Ureter (tissue), 1 donor: ENCODE measurements at places on chromosomes 11 and 22. TPM values are rescaled to one million over a fixed set of nuclear protein-coding genes. Genes with fewer than 3 reads are reported as not detected.

- peak; percentile 91 for DNase-seq
These were observed at the start of the genes HPS4 and SRRD for GRCh38 chr22:26483439-26484359. Gene HPS4, minus strand, starts transcription at chr22:26483783. Its CDS starts 2,021 bp downstream, at chr22:26481762. Gene SRRD, plus strand, starts transcription at chr22:26483877. Its CDS starts 14 bp downstream, at chr22:26483891.

- no peak for DNase-seq
These were observed 25.2 kb downstream of the EXPH5 start for GRCh38 chr11:108568195-108568858.

- DNase-seq = no peak
These were observed 355.6 kb downstream of the METTL15 start for GRCh38 chr11:28463826-28464225.

DNA sequence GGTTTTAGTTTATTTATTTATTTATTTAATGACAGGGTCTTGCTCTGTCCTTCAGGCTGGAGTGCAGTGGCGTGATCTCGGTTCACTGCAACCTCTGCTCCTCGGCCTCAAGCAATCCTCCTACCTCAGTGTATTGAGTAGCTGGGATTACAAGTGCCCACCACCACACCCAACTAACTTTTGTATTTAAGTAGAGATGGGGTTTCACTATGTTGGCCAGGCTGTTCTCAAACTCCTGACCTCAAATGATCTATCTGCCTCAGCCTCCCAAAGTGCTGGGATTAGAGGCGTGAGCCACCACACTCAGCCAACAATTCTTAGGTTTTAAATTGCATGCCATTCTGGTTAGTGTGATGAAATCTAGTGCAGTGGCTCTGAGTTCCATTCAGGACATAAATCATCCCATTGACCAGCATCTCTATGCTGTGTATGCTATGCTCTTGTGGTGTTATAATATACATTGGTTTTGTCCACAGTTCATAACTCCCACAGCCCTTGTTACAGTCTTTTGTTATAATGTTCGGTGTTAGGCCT is 28.5 kb downstream of the ZNF280B start:
- no peak for DNase-seq

GRCh38 chr11:1845561-1846452 is 7.0 kb downstream of the TNNI2 start:
- no peak for DNase-seq

- DNase-seq = no peak
These were observed 84.6 kb upstream of the PARVA start for GRCh38 chr11:12292766-12293165.

GRCh38 chr11:45754261-45754709 is 50.7 kb upstream of the SLC35C1 start:
- no peak for DNase-seq

SAA1 gene
- 5.5 TPM for total RNA-seq

DNA sequence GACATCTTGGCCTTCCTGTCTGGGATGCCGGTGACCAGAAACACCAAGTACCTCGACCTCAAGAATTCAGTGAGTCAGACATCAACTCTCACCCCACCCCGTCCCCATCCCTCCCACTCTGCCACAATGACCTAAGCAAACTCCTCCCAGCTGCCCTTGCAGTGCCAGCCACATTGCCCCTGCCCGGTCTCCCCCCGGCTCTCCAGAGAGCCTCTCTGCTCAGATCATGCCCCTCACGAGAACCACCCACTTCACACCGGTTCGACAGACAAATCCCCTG is 23.6 kb upstream of the MYRF start:
- no peak for DNase-seq

- DNase-seq = peak; percentile 36
These were observed 14.4 kb downstream of the TSKU start for GRCh38 chr11:76797341-76798201.

DNA sequence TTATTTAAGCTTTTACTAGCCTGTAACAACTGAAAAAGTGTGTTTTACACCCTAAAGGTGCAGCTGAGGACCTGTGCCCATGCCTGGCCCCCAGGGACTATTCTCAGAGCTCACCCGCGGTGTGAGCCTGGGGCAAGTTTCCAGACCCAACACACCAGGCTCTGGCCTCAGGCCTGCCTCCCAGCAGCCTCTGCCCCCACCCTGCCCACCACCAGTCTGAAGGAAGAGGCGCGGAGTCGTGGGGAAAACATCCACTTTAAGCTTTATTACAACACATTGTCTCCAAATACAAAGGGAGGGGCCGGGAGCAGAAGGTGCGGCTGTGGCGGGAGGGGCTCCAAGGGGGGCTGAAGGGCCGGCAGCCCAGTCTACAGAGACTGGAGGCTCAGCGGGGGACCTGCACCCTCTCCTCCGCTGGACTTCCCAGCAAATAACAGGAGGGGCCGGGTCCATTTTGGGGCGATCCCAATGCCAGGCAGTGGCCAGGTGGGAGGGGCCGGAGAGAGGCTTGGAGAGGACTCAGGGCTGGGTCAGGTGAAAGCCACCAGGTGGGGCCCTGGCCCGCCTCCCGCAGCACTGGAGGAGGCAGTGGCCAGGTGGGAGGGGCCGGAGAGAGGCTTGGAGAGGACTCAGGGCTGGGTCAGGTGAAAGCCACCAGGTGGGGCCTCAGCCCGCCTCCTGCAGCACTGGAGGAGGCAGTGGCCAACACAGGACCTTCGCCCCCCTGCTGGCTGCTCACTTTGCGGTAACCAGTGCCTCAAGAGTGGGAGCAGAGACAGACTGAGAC is 18.1 kb downstream of the DUSP8 start:
- no peak for DNase-seq

TMA7B gene
- total RNA-seq = 0.47 TPM
